Epithelial cell of proximal tubule (primary cell): ENCODE measurements at places on chromosomes 4 and X.

GRCh38 chr4:78659264-78659663 is 107.7 kb downstream of the ANXA3 start:
- no peak for DNase-seq

- DNase-seq, result no peak
Observed at GRCh38 chr4:1553365-1553764, 130.7 kb downstream of the FAM53A start.

GRCh38 chrX:19863212-19863856 is 24.1 kb downstream of the SH3KBP1 start:
- no peak for DNase-seq

- no peak for DNase-seq
Observed at GRCh38 chr4:79682801-79683530, 274.9 kb upstream of the GK2 start.

DNA sequence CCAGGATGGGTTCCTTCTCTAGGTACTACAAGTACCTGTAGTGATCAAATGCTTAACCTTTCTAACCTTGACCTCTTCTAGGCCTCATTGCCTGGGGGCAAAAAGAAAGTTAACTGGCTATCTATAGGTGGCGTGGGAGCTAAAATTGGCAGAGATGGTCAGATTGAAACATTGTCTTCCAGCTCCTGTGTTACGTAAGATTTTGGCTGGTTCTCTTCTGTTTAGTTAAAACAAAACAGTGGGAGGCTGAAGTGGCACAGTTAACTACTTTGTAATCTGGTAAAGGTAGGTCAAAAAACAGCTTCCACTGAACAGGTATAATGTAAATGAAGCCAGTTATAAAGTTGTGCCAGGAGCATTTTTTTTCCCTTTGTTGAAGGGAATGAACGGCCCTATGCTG is 115.2 kb downstream of the MBNL3 start:
- no peak for DNase-seq

GRCh38 chr4:26885912-26886274 is 25.3 kb downstream of the STIM2 start:
- no peak for DNase-seq

DNA sequence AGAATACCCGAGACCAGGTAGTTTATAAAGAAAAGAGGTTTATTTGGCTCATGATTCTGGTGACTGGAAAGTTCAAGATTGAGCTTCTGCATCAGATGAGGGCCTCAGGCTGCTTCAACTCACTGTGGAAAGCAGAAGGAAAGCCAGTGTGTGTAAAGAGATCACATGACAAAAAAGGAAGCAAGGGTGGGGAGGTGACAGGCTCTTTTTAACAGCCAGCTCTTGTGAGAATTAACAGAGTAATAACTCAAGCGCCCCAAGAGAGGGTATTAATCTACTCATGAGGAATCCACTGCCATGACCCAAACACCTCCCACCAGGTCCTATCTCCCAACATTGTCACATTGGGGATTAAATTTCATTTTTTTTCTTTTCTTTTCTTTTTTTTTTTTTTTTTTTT is 6.3 kb upstream of the YIPF6 start:
- DNase-seq, result no peak

DNA sequence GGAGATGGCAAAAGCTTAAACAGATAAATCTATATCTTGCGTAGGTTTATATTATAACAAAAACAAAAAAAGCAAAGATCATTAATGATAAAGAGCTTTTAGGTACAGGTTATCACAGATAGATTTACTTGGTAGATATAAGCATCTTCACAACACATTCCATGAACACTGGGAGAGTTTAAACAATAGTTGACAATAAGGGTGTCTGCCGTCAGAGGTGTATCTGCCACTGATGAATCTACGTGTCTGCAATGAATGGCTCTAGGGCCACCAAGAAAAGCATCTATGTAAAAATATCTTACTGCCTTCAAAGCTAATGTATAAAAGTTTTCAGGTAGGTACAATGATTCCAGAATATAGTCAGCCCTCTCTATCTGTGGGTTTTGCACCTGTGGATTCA is 43.7 kb downstream of the RASGEF1B start:
- DNase-seq, result no peak
